Breast epithelium (tissue), 4 donors: ENCODE measurements at places on chromosomes 3 and 15. TPM values are rescaled to one million over a fixed set of nuclear protein-coding genes. Genes with fewer than 3 reads are reported as not detected.
A peak's percentile ranks its signal among the peaks of the same experiment; 100 is the strongest.

HYAL3 gene
- 6.4 TPM for total RNA-seq

DNA sequence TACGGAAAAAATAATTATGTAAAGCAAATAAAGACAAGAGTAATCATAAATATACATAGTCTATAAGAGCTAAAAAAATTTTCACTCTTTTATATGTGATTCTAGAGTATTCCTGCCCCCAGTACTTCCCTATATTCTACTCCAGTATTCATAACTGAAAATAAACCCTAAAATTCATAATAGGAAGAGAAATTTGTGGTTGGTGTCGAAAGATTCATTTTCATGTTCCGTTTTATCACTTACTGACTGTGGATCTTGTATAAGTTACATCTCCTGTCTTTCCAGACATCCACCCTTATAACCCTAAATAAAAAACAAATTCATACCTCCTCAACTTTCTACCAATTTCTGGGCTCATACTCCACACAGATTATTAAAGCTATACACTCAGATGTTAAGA is 16.0 kb upstream of the MBNL1 start:
- no peak for DNase-seq

GRCh38 chr15:90716317-90716975 is 700 bp upstream of the BLM start:
- no peak for DNase-seq

DNA sequence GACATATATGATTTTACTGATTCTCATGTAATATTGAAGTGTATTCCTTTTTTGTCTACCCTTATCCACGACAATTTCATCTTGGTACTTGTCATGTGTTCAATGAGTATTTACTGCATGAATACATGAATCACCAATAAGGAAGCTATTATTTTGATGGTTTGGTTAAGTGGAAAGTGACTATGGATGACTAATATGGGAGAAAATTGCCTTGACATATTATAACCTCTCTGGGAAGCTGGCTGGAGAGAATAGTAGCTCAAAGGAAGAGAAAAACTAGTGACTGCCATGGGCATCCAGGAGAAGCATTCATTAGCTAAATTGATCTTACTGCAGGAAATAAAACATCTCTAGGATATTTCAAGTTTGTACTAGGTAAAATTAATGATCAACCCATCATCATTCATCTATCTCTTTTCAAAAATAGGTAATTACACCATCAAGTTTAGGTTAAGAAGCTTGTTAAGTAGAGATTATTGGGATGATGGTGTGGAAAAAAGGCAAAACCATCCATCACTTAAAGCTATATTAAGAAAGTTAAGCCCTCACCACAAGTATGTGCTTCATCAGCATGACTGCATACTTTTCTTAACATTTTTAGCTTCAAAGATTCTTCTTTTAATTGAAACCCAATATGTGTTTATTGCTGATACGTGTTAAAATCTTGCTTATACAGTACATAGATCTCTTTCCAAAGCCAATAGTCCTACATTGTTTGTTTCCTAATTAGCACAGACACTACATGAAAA is 455.2 kb upstream of the ARPP21 start:
- no peak for DNase-seq

DNA sequence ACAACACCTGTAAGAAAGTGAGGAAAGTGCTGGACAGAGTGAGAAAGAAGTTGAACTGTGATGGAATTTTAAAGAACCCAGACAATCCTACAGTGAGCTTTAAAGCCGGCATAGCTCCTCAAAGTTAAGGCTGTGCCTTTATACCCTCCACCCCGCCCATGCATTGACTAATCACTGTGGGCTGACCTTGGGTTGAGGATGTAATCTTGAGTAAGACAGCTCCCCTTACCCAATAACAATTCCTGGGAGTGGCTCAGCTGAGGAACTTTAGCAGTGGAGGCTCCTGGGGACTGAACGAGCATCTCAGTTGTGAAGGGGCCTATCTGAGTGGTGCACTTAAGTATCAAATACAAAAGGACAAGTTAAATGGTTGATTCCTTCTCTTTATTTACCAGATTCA is 35.7 kb upstream of the ZNF770 start:
- DNase-seq: no peak

GRCh38 chr3:133119176-133119575 is 81.0 kb downstream of the TMEM108 start:
- DNase-seq: no peak

- no peak for DNase-seq
These were observed 121.6 kb downstream of the ADAMTS17 start for GRCh38 chr15:100220058-100220768.

- no peak for DNase-seq
These were observed 124.4 kb downstream of the SHOX2 start for GRCh38 chr3:157981819-157982218.

- no peak for DNase-seq
These were observed 6.4 kb downstream of the ALG1L2 start for GRCh38 chr3:130088061-130088460.

DNA sequence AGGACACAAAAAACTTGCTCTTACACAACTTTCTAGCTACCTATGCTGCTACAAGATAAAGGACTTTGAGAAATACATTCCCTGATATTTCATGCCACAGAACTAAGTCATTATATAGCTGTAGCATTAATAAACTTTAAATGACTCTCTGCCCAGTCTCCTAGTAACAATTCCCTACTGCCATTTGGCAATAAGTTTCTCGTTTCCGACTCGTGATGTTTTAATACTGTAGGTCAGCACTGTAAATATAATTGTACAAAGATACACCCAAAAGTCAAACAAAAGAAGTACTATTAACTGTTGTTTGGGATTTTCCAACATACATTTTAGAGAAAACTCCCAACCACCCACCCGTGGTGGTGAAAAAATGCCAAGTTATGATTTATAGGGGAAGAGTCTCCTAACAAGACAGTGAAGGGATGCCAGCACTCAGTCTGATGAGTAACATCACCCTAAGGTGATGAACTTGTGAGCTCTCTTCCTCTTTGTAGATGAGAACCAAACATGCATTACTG is 132.2 kb downstream of the DUT start:
- no peak for DNase-seq

GRCh38 chr3:45715945-45716344 is 26.7 kb downstream of the SACM1L start:
- no peak for DNase-seq

- peak; percentile 82 for DNase-seq
These were observed 5.6 kb upstream of the FEM1B start for GRCh38 chr15:68271854-68272471.

GREM1 gene
- total RNA-seq: 2.5 TPM

PLIN1 gene
- 2,292 TPM for total RNA-seq

- DNase-seq: no peak
These were observed 8.0 kb upstream of the OXTR start for GRCh38 chr3:8777201-8777977.

- no peak for DNase-seq
These were observed 74.4 kb upstream of the SCN10A start for GRCh38 chr3:38890426-38890825.

DNA sequence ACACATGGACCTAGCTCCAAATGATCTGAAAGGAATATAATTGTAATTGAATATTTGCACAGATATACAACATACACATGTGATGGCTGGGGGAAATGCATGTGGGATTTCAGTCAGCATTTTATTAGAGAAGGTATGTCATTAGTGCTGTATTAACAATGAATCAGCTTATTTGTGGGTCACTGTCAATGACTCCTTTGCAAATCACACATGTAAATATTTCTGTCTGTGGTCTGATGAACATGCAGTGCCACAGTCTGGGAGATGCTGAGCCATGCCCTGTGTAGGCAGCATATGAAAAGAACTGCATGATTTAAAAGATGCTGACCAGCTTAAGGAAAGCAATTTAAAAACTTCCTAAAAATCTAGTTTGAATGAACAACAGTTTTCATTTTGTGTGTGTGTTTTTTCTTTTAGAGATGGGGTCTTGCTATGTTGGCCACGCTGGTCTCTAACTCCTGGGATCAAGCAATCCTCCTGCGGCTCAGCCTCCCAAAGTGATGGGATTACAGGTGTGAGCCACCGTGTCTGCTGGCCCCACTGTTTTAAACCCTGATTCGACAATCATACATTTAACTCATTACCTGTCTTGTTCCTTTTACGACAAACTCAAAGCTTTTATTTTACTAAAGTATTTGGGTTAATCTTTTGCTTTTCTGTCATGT is 803 bp upstream of the B3GNT5 start:
- DNase-seq: no peak

DNA sequence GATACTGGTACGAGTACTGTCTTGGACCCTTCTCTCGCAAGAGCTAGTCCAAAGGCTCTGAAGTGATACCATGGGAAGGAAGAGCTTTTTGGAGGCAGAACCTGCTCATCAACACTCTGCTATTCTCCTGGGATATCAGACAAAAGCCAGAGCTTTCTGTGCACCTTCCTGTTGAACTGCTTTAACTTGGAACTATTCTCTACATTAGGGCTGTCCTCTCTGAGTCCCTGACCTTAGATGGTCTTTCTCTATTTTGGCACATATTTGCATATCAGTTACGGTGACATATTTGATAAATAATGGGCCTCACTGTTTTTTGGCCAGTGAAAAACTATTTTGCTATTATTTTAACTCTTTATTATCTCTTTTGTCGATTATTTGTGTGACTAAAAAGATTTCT is 146.9 kb downstream of the TIGIT start:
- no peak for DNase-seq

DNA sequence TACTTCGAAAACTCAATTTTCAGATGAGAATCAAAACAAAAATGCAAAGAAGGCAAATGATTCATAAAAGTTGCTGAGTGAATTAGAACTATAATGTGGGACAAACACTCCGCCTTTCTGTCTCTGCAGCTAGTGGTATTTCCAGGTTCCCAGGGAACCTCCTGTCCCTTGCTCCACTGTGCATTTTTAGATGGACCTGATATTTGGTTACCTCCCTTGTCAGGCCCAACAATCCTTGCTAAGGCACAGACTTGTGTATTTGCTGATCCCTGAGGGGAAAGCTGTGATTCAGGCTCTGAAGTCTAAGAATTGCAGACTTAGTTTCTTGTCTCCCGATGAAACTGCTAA is 162.7 kb downstream of the LPP start:
- DNase-seq: no peak

POC1A gene
- 2.7 TPM for total RNA-seq

GRCh38 chr3:129003578-129004112 is 2.5 kb downstream of the EFCC1 start:
- DNase-seq: no peak

SPSB4 gene
- 1.3 TPM for total RNA-seq

GRCh38 chr3:57158813-57159738 is 6.1 kb downstream of the IL17RD start:
- DNase-seq: no peak

ALPK3 gene
- 3.4 TPM for total RNA-seq

DNA sequence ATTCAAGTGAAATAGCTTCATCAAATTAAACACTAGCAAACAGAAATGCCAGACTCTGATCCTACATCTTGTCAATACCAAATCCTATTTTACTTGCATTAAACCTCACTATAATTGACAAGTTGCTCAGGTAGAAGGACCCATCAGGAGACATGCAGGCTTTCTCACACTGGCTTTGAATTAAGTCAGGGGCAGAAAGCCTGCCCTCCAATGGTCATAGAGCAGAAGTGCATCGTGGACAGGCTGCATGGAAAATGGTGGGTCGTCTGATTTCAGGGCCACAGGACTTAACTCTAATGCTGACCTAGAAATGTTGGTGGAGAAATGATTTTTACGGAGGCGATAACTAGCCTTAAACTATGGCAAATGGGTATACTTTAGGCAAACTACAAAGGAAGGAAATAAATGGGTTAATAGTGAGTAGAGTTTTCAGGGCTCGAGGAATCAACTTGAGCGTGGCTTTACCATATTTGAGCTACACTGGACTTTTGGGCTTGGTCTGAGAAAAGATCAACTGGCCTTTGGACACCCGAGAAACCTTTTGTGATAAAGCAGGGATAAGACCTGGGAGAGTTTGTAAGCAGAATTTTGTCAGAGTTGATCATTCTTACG is 283.9 kb downstream of the GRM7 start:
- DNase-seq: no peak

SCN11A gene
- 0.33 TPM for total RNA-seq

SOX2 gene
- total RNA-seq: not detected

CLDN18 gene
- not detected for total RNA-seq

DNA sequence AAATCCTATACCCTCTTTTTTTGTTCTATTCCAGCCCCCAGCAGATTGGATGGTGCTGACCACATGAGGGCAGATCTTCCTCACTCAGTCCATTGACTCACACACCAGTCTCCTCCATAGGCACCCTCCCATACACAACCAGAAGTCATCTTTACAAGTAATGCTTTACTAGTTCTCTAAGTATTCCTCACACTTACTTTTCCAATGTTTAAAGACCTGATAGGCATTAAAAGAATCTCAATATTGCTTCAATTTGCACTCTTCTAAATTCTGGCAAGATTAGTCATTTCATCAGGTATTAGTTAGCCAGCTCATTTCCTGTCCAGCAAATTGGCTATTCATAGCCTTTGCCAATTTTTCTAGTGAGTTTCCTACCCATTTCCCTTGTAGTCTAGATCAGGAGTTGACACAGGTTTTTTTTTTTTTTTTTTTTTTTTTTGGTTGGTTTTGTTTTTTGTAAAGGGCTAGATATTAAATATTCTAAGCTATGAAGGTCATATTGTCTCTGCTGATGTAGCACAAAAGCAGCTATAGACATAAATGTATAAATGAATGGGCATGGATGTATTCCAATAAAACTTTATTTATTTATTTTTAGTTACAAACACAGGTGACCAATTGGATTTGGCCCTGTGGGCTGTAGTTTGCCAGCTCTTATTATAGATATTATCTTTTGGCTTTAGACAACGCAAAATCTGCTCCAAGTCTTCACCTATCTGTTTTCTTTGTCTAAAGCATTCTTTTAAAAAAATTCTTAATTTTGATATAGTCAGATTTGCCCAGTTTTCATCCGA is 76.1 kb downstream of the ABHD5 start:
- DNase-seq: no peak

DNA sequence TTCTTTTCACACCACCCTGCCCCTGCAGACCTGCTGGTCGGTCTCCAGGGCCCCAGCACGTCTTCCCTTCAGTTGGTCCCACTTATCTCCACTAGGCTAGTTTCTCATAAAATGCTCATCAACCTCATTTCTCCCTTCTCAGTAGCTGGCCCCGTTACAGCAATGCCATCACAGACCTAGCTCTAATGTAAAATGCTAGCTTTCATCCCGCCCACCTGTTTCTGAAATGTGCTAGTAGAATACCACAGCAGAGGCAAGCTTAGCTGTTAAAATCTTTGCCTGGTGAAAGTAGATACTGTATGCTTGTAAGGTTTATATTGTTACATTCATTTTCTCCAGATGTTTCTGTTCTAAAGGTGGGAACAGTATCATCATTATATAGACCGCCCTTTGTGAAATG is 13.1 kb downstream of the MKRN2OS start:
- DNase-seq: no peak

DNA sequence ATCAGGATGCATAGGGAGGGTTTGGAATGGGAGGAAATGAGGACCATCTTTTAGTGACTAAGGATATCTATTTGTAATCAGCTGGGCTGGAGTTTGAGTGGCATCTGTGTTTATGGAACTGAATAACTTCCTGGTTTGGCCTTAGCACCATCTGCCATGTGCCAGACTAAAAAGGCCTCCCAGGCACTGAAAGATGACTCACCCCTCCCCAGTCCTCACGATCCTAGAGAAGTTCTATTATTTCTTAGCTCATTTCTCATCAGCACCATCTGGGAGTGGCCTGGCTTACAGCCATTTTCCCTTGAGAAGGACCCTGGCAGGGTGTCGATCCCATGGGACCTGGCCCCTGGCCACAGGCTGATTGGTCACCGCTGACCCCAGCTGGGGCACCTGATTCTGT is 23.9 kb upstream of the CTXND1 start:
- no peak for DNase-seq

SEC22A gene
- 33.1 TPM for total RNA-seq

NMB gene
- total RNA-seq: 15.7 TPM
